ENCODE measurements at places on chromosomes 7 and 10.

GRCh38 chr7:6623589-6624245, 8.3 kb downstream of the ZNF853 start:
- no peak for DNase-seq

DNA sequence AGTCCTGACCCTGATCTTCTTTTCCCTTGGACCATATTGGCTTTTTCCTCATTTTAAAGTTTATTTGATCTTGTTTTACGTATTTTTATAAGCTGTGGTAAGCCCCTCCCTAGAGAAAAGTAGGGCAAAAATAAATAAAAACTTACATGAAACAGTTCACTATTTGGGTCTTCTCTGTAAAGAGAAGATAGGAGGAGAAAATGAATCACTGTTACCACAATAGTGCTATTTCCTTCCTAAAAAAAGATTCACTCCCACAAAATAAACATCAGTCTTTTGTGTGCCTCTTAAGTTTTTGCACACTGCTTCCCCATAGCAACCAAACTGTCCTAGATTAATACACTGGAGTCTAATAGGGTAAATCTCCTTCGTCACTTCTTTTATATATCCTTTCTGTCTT, 1.4 kb upstream of the SVIL start:
- DNase-seq: peak; percentile 46

DNA sequence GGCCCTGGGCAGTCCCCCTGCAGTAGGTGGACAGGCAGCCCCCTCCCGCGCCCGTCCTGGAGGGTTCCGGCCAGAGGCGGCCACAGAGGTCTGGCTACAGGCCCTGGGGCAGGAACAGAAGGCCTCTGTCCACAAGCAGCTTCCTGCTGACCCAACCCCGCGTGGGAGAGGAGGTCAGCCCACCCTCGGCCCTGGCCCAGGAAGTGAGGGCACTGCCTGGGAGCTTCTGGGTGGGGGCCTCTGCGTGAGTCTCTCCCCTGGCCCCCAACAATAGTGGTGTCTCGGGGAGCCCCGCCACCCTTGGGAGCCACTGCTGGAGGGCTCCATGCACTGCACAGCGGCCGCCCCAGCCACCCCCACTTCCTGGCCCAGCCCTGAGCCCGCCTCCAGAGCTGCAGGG, 4.7 kb downstream of the MICALL2 start:
- DNase-seq: peak; percentile 97

DNA sequence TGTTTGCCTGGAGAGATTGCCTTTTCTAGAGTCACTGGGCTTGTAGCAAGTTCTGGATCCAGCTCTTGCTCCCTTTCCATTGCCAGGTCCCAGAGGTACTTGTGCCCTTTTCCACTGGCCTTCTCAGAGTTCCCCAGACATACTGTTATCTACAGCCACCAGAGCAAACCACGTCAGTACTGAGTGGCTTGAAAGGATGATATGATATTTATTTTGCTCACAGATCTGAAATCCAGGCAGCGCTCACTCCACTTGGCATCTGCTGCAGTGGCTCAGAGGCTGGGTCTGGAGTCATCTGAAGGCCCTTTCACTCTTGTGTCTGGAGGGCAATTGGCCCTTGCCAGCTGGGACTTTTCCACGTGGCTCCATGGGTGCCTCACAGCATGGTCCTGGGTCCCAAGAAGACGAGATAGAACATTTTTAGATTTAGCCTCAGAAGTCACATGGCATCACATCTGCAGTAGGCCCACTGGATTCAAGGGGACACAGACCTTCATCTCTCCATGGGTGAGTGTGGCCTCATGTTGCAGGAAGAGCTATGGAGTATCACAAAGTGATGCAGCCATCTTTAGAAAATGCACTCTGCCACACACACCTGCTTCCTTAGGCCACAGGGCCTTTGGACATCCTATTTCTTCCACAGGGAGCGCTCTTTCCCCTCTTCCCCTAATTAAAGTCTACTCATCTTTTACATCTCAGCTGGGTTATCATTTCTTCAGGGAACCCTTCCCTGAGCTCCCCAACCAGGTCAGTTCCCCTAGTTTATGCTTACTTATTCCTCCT, 22.9 kb upstream of the TCF7L2 start:
- DNase-seq: peak; percentile 6

DNA sequence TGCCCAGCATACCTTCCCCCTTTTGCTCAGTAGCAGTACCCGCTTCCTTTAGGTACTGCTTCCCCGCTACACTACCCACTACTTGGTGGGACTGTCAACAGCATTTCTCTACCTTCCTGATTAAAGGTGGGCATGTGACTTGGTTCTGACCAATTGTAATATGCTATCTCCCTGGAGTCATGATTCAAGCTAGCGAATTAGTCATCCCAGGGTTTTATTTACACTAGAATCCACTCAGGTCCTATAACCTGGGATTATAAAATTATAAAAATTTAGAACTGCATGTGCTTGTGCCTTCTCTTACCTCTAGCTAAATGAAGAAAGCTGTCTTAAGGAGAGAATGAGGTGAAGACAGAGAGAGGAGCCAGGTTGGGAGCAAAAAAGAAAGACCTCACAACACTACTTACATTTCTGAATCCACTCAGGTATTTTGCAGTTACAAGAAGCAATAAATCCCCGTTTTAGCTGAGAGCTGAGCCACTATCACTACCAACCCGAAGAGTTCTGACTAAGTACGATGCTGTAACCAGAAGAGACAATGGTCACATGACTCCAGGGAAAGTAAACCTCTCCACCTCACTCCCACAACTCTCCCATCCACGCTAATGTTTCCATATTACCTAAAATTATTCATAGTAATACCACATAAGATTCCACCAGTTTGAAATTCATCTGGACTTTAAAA, 9.7 kb downstream of the GBX1 start:
- DNase-seq: no peak

- no peak for DNase-seq
Measured at GRCh38 chr10:63630931-63631680, 109.9 kb downstream of the REEP3 start.

GRCh38 chr10:112442063-112442462, 4.7 kb downstream of the ZDHHC6 start:
- no peak for DNase-seq

DNA sequence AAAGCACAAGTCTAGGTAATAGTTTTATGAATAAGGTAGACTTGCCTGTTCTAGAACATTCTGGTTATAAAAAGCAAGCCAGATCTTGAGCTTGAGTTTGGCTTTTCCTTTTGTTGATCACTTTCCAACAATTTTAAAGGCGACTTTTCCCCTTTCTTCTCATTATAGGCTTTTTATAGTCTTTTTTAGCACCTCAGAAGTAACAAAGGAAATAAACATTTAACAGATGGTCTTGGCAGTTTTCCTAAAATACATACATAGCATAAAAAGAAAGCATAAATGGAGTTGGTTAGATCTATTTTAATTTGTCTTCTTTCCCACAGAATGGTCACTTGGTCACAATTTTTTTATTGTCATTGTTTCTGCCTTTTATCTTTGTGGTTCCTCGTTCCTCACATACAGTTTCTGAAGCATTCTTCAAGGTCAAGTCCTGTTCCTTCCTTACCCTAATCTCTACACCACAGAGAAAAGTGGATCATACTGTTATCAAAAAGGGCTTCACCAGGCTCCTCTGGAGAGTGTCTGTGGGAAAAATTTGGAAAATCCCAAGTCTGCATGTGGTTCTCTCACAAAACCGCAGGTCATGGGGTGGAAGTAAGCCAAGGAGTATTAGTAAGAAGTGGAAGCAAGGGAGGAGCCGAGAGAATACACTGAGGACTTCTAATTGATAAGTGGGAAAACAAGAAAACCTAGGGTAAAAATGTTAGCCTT, 31.3 kb downstream of the THNSL1 start:
- DNase-seq: no peak

GRCh38 chr7:140635345-140635744, 5.3 kb downstream of the DENND2A start:
- DNase-seq: no peak

- DNase-seq: peak; percentile 90
Measured at GRCh38 chr10:110392868-110393740, 88.4 kb upstream of the SMNDC1 start.

- DNase-seq: peak; percentile 92
Measured at GRCh38 chr10:29804025-29804852, 169.5 kb upstream of the SVIL start.

- peak; percentile 99 for DNase-seq
Measured at GRCh38 chr7:66557214-66558200, 71.2 kb upstream of the KCTD7 start.

- no peak for DNase-seq
Measured at GRCh38 chr7:14552060-14552459, 350.5 kb downstream of the DGKB start.

DNA sequence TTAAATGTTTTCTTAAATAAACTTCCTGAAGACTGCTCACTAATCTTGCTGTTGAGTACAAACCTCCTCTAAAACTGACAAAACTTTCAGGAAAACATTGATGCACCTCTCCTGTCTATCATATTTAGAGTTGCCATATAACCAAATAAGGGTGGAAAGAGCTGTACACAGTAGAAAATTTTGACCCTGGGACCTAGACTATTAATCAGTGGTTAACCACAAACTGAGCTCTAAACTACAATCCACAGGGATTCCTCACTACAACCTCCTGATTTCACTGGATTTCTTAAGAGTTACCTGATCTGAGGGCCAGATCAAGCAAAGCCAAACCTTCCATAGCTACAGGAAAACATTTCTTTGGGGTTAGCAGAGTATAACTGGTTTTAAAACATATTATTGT, 39.9 kb upstream of the WNT16 start:
- peak; percentile 66 for DNase-seq

DNA sequence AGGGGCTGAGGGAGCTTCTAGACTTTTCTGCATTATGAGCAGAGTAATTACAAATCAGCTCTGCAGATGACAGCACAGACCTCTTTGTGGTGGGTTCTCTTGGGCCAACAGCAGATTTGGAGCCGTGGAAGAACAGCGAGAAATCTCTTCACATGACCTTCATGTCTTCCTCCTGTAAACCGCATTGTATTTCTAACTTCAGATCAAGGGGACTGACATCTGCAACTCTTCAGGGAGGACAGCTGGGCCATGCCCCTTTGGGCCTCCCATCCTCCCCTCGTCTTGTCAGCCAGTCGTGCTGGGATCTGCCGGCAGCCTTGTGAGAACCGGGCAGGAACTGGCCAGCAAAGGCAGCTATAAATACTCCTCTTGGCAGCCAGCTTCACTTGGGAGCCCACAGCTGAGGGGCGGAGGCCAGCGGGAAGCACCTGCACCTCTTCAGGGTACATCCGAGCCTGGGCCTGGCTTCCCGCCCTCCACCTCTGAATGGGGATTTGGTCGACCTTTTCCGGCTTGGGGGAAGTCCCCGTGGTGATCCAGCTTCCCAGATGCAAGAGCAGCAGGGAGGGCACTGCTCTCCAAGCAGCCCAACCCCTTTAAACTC, 54.7 kb downstream of the STEAP1B start:
- peak; percentile 63 for DNase-seq

DNA sequence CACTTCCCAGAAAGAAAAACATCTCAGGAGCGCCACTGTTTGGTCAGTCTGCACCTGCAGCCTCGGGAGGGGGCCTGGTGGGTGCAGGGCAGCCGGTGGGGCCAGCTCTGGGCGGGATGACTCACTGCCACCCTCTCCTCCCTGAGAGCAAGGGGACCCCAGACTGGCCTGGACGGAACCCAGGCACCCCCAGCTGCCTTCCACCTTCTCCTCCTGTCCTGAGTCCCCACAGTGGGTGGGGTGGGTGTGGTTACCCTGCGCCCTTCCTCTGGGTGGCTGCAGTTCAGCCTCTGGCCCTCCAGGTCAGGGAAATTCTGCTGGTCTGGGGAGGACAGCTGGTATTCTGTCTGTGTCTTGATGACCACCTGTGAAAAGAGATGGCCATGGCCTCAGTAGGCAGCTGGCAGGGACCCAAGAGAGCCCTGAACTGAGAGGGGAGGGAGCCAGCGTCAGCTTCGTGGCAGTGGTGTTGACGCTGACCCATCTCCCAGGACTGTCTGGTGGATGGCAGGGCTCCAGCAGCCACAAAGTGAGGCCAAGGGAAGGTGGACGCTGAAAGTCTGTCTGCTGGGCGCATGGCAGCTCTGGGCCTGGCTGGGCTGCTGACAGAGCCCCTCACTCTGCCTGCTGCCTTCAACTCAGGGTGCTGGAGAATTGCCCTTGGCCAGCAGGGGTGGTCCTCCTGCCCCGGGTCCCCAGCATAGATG, 8.9 kb downstream of the CALY start:
- DNase-seq: peak; percentile 86

DNA sequence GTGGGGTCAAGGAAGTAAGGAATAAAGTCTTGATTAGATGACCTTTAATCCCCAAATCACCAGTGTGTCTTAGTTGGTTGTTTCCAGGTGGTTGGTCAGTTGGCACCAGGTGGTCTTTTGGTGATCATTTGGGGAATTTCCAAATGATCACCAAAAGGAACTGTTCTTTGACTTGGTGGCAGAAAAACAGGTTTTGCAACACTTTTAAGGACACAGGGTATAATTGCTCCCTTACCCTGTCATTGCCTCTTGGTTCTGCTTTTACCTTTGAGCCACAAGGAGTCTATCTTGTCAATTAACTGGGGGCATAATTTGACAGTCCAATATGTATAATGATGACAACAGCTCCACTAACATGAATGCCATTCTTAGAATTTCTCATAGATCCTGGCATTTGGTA, 104.2 kb downstream of the ADK start:
- no peak for DNase-seq

- DNase-seq: peak; percentile 59
Measured at GRCh38 chr7:2040893-2041270, 191.9 kb downstream of the MAD1L1 start.

- DNase-seq: peak; percentile 72
Measured at GRCh38 chr10:110535958-110536891, 31.3 kb upstream of the SMC3 start.

DNA sequence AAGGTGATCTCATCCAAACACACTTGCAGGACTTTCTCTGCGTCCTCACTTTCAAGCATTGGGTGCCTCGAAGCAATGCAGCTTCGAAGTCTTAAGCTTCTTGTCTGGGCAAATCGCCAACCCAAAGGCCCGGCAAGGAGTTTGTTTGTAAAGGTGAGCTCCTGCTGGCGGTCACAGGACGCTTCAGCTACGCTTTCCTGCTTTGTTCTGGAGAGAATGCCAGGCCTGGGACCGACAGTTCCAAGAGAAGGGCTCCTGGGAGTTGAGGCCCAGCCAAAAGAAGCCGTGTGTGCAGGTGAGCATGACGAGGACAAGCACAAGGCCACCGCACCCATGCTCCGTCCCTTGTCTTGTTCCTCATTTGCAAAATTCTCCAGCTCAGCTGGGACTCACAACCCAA, 106.6 kb upstream of the DOCK1 start:
- no peak for DNase-seq

DNA sequence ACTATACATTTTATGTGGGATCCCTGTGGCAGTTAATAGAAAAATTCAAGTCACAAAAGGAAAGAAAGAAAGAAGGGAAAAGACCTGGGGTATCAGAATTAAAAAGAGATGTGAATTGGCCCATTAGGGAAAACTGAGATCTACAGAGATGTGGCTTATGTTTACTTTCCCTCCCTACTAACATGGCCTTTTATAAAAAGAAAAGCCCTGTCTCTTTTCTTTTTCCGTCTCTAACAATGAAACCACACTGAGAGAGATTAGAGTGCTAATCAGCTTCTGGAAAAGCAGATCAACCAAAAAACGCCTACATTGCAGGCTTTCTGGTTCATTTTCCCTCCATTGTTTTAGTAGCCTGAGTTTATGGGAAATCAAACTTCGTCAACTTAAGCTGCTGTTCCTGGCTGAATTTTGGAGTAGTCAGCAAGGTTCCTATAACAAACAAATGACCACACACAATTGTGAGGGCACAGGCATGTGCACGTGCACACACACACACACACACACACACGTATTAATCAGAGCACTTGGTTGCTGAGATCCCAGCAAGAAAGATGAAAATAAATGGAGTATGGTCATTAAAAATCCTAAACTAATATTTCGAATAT, 235.1 kb downstream of the SORCS1 start:
- DNase-seq: no peak

GRCh38 chr10:11354823-11355222, 256.6 kb downstream of the USP6NL start:
- no peak for DNase-seq
